Right lung (tissue), 10 donors: ENCODE measurements at places on chromosomes 2 and 18. TPM values are rescaled to one million over a fixed set of nuclear protein-coding genes. Genes with fewer than 3 reads are reported as not detected.

SMCHD1 gene
- 78.3 TPM for polyA plus RNA-seq

CXCR1 gene
- polyA plus RNA-seq, result 0.08 TPM

CDH19 gene
- polyA plus RNA-seq, result 0.21 TPM

NOSTRIN gene
- polyA plus RNA-seq, result 39.8 TPM

NT5DC4 gene
- 0.13 TPM for polyA plus RNA-seq

CHRND gene
- polyA plus RNA-seq, result 0.12 TPM

CRYBA2 gene
- not detected for polyA plus RNA-seq

SLC5A7 gene
- polyA plus RNA-seq, result 0.10 TPM

EFHD1 gene
- 3.5 TPM for polyA plus RNA-seq

DNA sequence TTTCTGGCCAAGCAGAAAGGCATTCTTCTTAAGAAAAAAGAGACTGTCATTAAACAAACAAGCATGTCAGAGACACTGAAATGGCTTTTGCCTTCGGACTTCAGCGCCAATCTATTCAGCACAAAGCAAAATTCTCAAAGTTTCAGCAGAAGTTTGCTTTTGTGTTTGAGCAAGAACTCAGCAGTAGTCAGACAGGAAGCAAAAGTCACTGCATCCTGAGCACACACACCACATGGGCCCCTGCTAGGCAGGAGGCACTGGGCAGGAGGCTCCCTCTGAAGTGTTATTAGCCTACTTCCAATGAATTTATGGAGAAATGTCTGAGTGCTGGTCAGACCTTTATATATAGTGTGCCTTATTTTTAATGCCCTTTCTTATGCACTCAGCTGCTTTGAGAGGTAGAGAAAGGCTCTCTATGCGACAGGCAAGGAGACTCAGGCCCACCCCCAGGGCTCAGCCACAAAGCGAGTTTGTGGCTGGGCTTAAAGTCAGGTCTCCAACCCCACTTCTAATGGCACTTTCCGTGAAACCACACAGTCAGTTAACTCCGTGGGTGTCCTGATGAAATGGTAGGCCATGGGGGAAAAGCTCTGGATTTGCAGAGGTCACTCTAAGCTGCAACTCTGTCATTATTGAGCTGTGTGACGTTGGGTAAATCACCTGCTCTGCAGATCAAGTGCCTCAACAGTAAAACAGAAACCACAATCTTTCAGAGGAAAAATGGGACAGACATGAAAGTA, 161.0 kb upstream of the TMEM200C start:
- no peak for DNase-seq

DNA sequence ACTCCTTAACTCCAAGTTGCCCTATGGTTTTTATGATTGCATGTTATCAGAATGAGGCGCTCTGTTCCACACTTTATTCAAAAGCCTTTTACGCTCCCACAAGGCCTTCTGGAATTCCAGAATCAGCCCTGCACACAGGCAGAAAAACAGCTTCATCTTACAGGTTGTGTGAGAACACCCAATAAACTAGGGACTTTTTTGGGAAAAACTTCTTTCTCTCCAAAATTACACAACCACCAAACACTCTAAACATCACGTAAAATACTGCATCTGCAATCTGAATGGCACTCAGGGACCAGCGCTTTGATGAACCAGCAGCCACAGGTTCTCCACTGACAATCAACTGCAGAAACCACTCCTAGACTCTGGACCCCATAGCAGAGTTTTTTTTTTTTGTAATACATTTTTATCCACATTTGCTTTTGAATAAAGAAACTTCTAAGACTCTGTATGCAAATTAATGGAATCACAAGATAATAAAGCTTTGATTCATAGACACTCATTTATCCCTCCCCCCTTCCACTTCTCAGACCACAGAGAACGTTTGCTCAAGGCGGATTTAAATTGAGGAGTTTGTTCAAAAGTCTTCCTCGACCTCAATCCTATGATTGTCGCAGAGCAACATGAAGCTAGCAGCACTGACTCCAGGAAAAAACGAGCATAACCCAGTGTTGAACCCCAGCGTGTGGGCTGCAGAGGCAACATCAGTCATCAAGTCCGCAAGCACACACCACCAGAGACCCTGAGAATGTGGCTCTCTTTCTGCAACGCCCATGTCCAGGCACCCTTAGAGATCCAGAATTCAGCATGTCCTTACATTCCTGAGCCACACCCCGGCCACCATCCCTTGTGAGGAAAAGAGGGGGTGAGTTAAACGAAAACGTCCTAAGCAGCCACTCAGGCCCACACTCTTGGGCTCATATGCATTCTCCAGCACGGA, 116.5 kb downstream of the MBP start:
- DNase-seq, result no peak

- DNase-seq, result no peak
Measured at GRCh38 chr2:221468317-221468716, 103.8 kb downstream of the EPHA4 start.

DNA sequence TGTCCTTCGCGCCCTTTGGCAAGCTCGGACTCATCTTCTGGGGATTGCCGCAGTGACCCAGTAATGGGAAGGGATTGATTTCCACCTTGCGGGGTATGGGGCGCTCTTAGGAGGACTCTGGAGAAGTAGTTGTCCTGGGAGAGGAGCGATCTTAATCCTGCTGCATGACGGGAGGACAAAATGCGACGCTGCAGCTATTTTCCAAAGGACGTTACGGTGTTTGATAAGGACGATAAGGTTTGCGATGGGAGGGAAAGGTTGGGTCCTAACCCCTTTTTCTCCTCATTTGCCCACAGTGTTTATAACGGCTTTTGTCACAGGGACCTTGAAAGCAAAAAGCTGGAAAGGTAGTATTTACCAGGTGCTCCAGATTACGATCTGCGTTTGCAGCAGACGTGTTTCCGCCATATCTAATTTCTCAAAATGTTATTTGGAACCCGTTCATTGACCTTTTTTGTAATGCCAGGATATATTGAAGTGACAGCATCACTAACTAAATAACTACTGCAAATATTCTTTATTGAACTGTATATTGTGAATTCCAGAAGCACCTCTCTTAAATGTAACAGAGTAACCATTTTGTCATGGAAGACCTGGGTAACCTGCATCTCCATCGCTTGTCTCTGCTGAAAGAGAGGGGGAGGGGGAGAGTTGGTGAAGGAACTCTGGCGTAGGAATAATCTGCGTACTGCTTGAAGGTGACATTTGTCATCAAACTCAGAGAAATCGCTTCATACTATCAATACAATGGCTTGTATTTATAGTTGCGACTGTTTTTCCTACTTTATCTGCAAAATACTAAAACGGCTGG, 590 bp downstream of the MDH1 start:
- DNase-seq, result no peak

DNA sequence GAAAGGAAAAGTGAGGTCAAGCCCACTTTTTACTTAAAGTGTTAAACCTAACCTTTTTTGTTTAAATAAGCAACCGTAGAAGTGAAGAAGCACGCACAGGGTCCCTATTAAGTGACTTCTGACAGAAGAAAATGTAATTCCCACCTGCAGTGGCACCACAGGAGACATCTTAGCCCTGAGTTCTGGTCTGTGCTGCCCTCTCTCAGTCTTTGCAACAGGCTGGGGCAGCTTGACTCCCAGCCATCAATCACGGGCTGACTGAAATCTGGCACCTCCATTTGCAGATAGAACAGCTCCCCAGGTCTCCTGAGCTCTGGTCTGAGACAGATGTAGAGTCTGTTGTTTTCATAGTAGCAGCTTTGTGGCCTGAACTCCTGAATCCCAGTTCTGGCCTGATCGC, 170.0 kb downstream of the LTBP1 start:
- DNase-seq, result no peak

DNA sequence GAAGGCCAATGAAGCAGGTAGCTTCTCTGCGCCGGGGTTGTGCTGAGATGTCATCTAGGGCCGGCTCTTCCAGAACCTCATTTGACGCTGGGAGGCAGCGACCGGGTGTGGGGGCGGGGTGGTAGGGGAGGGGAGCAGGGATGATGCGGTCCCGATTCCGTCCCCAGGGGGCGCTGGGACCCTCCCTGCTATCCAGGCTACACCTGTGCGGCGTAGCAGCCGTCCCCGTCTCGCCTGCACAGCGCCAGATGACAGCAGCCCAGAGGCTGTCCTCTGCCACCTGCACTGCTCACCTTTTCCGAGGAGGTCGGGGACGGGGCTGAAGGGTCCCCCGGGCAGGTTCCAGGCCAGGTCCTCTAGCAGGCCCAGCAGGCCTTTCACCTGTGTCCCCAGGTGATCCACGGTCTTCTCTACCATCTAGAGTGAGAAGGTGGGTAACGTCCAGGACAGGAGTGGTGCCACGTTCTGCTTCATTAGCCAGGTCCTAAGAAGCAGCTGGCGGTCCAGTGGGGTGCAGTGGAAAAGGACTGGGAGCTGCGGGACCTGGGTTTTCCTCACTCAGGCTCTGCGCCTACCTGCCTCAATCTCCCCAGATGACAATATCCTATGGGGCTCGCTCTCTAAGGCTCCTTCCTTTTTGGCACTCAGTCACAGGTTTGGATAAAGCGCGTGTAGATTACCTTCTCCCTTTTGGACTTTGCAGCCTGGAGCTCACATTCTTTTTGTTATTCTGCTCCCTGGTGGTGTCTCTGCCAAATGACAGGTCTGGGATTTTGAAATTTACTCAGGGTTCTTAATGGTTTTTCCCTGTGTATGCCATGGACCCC, 56.0 kb upstream of the RAB6C start:
- DNase-seq, result peak; percentile 17

- DNase-seq, result no peak
Measured at GRCh38 chr2:119431976-119432850, 559 bp downstream of the TMEM37 start.

GRCh38 chr2:219451661-219452360, 17.2 kb downstream of the SPEG start:
- DNase-seq, result no peak

- DNase-seq, result no peak
Measured at GRCh38 chr2:207967121-207967520, 58.2 kb downstream of the PLEKHM3 start.

GRCh38 chr2:1207962-1208510, 205.2 kb upstream of the TPO start:
- no peak for DNase-seq

GRCh38 chr18:70398076-70398475, 109.2 kb downstream of the SOCS6 start:
- no peak for DNase-seq

DNA sequence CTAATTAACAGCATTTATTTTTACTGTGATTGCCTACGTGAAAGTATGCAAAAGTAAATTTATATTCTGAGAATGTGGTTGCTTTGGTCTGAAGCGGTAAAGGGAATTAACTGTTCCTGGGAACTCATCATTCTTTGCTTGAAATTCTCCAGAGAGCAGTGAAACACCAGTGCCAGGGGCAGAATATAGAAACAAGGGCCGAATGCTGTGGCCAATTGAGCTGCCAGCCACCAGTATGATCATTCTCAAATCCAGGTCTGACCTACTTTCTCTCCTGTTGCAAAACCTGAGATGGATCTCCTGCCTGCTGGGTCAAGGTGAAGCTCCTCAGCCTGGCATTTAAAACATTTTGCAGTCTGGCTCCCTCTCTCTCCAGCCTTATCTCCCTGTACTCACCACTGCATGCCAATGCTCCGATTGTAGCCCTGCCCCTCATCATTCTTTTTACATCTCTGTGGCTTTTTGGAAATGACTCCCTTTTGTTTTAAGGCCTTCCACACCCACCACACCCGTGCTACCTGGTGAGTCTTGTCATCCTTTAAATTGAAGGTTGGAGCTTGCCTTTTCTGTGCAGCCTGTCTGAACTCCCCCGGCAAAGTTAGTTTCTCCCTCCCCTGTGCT, 94.5 kb upstream of the TMEM178A start:
- DNase-seq, result no peak

GRCh38 chr2:344811-345210, 56.9 kb upstream of the ALKAL2 start:
- DNase-seq, result no peak

GRCh38 chr18:12748671-12749070, 45.8 kb downstream of the PSMG2 start:
- DNase-seq, result no peak

- DNase-seq, result no peak
Measured at GRCh38 chr2:181411105-181411849, 45.9 kb upstream of the ITGA4 start.

- DNase-seq, result no peak
Measured at GRCh38 chr2:246489-247144, 17.2 kb downstream of the SH3YL1 start.

DNA sequence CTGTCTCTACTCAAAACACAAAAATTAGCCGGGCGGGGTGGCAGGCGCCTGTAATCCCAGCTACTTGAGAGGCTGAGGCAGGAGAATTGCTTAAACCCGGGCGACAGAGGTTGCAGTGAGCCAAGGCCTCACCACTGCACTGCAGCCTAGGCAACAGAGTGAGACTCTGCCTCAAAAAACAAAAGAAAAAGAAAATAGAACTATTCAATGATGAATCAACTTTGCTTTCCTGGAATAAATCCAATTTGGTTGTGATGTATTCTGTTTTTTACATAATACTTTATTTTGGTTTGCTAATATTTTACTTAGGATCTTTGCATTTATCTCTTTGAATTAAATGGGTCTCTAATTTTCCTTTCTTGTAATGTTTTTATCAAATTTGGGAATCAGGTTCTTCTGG, 86.3 kb upstream of the MBOAT2 start:
- DNase-seq, result no peak

GRCh38 chr2:45874344-45874743, 222.9 kb downstream of the PRKCE start:
- DNase-seq, result no peak
